A375 (cell line): ENCODE measurements at places on chromosomes 1 and 21. TPM values are rescaled to one million over a fixed set of nuclear protein-coding genes. Genes with fewer than 3 reads are reported as not detected.

The KRTAP19-1 gene
- total RNA-seq, result not detected in 2 replicates

The KCNJ15 gene
- 0.08 and 0.19 TPM in 2 replicates for total RNA-seq

The FCRL6 gene
- total RNA-seq, result not detected in 2 replicates

The SAMSN1 gene
- not detected in 2 replicates for total RNA-seq

The CLCA2 gene
- 0.08 TPM in 1 of 2 replicates, not detected in the other for total RNA-seq

The PRKAA2 gene
- total RNA-seq, result 1.6 and 2.0 TPM in 2 replicates

The C1orf185 gene
- total RNA-seq, result 0.74 TPM in 1 of 2 replicates, not detected in the other
